ENCODE measurements at places on chromosomes 4 and X.

DNA sequence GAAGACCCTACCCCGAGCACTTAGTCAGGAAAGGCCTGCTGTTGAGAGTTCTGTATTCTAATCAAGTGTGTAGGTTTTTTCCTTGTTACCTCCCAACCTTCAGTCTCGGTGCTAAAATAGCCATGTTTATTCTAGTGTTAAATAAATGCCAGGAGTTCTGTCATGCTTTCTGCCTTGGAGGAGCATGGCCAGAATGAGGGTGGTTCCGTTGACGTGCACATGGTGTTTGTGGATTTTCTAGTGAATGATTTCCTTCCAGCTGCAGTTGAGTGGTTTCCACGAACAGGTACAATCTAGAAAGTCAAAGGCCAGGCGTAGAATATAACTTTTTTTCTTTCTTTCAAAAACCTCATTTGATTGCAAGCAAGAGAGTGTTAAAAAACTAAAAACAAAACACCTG lies 21.0 kb downstream of the TRMT44 start:
- no peak for DNase-seq

- DNase-seq: no peak
Measured at GRCh38 chr4:26273616-26273980, 47.2 kb upstream of the RBPJ start.

GRCh38 chr4:176778491-176778890 lies 14.2 kb downstream of the VEGFC start:
- no peak for DNase-seq

- DNase-seq: peak; percentile 61
Measured at GRCh38 chr4:133154725-133155124, 5.6 kb downstream of the PCDH10 start.

GRCh38 chrX:119237562-119237942 lies 1.5 kb downstream of the PGRMC1 start:
- no peak for DNase-seq

- no peak for DNase-seq
Measured at GRCh38 chrX:111375747-111376146, 36.2 kb downstream of the DCX start.

DNA sequence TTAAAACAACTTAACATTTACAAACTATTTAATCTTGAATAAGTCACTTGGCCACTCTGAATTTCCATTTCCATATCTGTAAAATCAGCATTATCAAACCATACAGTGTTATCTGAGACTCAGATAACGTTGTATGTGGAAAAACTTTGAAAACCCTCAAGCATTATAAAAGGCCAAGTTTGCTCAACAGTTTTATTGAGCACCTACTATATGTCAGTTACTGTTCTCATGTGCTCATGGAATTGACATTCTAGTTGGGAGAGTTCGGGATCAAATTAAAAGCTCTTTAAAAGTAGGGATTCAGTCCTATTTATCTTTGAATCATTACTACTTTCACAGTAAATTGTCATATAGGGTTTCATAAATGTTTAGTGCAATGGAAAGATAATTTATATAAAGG lies 97.9 kb downstream of the FRMPD4 start:
- no peak for DNase-seq
